Activated T-helper 2 cell treated with anti-CD3 and anti-CD28 coated beads, Interferon-gamma antibody, Interleukin-2, Interleukin-4, amounts not matched to agents 10 μg/mL and 5 μg/mL and 100 μg/mL, durations not matched to agents 14 hours and 24 hours and 36 hours (primary cell): ENCODE measurements at places on chromosomes 2 and 18. TPM values are rescaled to one million over a fixed set of nuclear protein-coding genes. Genes with fewer than 3 reads are reported as not detected.
A peak's percentile ranks its signal among the peaks of the same experiment; 100 is the strongest.

DNA sequence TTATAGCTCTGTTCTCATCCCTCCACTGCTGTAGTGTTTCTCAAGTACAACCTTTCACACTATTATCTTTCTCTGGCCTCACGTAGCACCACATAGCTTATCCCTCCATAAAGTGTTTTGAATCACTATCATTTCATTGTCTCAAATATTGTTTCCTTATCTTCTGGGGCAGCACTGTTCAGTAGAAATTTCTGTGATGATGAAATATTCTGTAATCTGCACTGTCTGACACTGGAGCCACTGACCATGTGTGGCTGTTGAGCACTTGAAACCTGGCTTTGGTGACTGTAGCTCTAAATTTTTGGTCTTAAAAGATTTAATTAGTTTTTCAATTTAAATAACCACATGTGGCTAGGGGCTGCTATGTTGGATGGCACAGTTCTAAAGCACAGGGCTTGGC is 78.9 kb downstream of the CPS1 start:
- no peak for DNase-seq

DNA sequence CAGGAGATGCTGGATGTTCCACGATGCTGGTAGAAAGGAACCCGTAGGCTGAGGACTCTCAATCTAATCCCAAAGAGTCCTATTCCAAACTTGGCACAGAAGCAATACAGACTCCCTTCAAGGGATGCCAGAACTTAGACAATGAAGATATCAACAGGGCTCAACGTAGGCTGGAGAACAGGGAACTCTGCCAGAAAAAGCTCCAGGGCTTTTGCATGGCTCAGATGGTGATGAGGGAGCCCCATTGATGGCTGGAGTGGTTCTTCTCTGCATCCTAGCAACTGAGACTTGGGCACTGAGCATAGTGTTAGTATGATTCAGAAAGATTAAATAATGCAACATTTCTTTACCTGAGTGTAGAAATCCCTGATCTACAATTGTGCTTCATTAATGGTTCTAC is 117.2 kb upstream of the NCK2 start:
- no peak for DNase-seq

- no peak for DNase-seq
These were observed 48.1 kb downstream of the AQP12A start for GRCh38 chr2:240739797-240740196.

DNA sequence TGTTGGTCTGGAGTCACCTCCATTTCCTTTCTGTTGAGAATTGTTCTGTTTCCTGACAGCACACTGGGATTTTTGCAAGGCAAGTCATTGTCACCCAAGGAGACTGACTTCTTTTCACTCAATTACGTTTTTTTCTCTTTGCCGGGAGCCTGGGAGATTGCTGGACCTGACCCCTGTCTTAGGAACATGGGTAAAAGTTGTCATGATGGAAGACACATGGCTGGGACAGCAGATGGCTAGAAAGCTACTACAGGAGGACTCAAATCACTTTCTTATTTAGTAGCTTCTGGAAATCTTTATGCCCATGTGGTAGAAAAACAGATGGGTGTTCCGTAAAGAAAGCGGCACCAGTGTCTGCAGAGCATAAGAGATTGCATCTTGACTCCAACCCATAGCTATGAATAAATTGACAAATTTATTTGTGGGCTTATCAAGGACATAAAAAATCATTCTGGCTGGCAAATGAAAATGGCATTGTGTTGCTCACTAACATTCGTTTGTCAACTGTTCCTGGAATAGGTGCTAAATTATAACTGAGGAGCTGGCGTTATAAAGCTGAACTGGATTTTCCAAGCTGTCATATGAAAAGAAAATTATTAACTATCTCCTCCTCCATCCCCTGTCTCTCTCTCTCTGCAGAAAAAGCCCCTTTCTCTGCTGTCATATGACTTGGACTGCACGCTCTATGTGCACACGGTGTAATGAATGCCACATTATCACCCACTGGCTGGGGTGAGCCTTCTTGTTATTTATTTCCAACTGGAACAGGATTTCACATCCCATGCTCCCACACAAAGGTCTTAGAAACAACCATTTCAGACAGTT is 159.8 kb downstream of the SH3RF3 start:
- no peak for DNase-seq

- DNase-seq = peak; percentile 98
These were observed at the start of gene FAM98A for GRCh38 chr2:33599175-33599942. TSS of gene FAM98A (minus strand) at chr2:33599299. CDS start at chr2:33599221, 78 bp downstream.

GRCh38 chr2:84817239-84817655 is 63.6 kb downstream of the TRABD2A start:
- DNase-seq = no peak

DNA sequence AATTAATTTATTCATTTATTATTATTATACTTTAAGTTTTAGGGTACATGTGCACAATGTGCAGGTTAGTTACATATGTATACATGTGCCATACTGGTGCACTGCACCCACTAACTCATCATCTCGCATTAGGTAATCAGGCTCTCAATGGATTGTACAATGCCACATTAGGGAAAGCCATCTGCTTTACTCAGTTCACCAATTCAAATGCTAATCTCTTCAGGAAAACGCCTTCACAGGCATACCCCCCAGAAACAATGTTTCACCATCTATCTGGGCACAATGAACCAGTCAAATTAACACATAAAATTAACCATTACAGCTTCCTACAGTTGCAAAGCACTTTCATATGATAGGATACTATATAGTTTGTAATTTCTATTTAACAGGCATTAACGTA is 84.8 kb upstream of the DNAJC10 start:
- DNase-seq = no peak

- no peak for DNase-seq
These were observed 31.5 kb upstream of the LGALSL start for GRCh38 chr2:64422466-64422865.

DNA sequence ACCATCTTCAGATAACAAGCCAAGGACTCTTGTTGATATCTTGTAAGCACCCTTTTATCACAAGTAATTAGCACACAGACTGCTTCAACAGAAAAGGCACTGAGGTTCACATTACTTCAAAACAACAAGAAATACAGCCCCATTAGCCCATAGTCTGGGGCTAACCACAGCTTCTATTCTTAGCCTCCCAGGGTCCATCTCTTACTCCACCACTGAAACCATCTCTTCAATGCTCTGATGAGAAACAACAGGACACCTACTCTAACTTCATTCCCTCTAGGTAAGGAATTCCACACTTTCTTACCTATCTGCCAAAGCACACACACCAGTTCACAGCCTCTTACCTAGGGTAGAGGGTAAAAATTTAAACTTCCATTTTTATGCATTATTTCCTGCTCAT is 26.4 kb upstream of the CYTIP start:
- no peak for DNase-seq

GRCh38 chr2:205805136-205805535 is 122.8 kb downstream of the NRP2 start:
- DNase-seq = no peak

DNA sequence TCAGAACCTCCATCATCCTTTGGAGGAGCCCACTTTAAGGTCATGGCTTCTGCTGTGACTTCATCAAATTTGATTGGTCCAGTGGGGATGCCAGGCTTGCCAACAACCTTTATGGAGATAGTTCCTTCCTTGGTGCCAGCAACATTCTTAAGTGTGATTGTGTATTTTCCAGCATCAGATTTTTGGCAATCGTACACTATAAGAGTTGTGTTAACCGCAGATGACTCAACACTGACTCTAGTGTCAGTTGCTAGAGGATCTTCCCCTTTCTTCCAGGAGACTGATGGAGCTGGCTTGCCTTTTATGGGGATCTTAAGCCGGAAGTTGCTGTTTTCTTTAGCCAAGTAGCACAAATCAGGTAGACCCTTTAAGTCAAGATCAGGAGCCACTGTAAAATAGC is 98.7 kb downstream of the PLEKHA3 start:
- DNase-seq = no peak

- DNase-seq = no peak
These were observed 41.9 kb downstream of the ALK start for GRCh38 chr2:29879456-29879855.

GRCh38 chr18:23122334-23123229 is 12.7 kb upstream of the CABLES1 start:
- DNase-seq = no peak

DNA sequence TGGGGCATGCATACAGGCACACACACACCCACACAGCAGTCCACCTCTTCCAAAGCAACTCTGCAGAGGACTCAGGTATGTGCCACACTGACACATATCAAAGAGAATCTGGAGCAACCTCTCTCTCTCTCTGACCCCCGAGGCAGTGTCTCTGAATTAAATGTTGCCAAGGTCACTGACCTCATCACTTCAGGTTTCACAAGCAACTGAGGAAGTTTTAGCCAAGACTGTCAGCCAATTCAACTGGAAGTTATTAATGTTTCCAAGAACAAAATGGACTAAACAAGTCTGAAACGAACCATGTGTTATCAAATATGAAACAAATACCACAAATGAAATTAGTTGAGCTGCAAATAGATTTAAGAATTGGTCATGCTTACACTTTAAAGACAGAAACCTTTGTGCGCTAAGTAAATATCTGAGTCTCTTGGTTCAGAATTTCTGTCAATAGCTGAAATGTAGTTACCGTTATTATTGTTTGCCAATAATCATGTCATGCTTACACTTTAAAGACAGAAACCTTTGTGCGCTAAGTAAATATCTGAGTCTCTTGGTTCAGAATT is 86.1 kb downstream of the SLC25A12 start:
- DNase-seq = no peak

The PSMA8 gene
- 1.2 and 1.4 TPM in 2 replicates for total RNA-seq

The POTEJ gene
- not detected in 2 replicates for total RNA-seq

The BOLL gene
- total RNA-seq = not detected in 2 replicates

The ACSL3 gene
- total RNA-seq = 72.5 and 74.0 TPM in 2 replicates

The LCT gene
- total RNA-seq = 0.53 and 0.55 TPM in 2 replicates

The CCBE1 gene
- total RNA-seq = not detected in 2 replicates
